ENCODE measurements at places on chromosomes 11 and 22.

DNA sequence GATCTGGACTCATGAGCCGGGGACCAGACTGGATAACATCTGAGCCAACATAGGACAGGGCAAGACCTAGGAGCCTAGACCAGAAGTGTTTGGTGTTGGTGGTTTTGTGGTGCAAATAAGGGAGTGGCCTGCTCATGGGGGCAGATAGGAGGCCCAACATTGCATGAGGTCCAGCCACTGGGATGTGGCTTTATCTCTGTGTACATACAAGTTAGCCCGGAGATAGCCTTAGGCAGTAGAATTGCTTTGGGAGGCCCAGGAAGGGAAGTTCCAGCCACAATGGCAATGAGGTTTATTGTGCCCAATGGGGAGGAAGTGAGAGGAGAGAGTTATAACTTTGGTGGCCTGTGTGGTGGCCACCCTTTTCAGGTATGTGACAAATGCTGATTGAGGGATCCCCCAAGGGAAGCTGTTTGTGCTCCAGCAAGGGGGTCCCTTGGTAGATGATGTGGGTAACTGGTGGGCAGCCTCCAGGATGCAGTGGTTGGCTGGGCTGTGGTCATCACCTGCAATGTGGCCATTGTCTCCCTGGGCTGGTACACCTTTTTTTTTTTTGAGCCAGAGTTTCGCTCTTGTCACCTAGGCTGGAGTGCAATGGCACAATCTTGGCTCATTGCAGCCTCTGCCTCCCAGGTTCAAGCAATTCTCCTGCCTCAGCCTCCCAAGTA is 6.4 kb downstream of the LMO2 start:
- no peak for DNase-seq

DNA sequence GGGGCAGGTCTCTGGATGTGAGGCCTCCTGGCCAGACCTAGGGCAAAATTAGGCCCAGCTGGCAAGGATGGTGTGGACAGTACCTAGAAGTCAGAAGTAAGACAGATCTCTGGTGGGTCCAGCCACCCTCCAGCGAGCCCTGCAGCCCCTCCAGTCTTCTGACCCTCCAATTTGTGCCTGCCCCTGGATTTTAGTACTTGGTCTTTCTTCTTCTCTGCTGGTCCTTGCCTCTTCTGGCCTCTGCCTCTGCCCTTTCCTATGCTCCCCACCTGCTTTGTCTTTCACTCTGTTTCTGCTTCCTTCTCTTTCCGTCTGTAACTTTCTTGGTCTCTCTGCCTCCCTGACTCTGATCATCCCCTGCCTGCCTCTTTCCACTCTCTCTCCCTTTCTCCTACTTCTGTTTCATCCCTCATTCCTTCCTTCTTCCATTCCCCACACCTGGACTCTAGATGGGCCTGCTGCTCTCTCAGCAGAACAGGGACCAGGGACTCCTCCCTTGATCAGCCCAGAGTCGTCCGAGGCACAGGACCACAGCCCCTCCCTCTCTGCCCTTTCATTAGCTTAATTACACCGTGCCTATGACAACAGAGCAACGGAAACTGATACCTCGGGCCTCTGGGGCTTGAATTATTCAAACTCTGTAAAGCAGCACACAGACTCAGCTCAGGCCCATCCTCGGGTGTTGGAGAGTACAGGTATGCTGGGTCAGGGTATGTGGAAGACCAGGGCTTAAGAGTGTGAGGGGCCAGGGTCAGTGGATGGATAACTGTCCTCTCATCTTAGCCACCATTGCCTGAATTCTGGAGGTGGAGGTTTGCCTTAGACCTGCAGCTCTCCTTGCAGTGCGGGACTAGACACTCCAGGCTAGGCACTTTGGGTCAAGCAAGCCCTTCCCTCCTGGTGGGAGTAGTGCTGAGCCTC is at the start of gene CHRNA10:
Gene CHRNA10, minus strand, starts transcription at position 51 of the 921 bp plus-strand sequence. CDS start 72 bp downstream, outside the sequence.
- DNase-seq = no peak

GRCh38 chr11:64240435-64241240 is at the start of gene FKBP2:
FKBP2 (plus strand) TSS chr11:64241095; CDS start chr11:64242388, 1,293 bp downstream.
- peak; percentile 97 for DNase-seq

GRCh38 chr11:126891556-126892217 is 108.9 kb downstream of the KIRREL3 start:
- DNase-seq = no peak

GRCh38 chr11:36627006-36627405 is 29.0 kb upstream of the RAG2 start:
- no peak for DNase-seq

- no peak for DNase-seq
Observed at GRCh38 chr11:27381238-27381666, 18.2 kb upstream of the CCDC34 start.

DNA sequence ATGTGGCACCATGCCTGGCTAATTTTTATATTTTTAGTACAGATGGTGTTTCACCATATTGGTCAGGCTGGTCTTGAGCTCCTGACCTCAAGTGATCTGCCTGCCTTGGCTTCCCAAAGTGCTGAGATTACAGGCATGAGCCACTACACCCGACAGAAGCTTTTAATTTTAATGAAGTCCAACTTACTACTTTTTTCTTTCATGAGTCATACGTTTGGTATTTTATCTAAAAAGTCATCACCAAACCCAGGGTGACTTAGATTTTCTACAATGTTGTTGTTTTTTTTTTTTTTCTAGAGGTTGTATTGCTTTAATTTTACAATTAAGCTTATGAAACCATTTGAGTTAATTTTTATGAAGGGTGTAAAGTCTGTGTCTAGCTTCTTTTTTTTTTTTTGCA is 34.9 kb downstream of the JRKL start:
- no peak for DNase-seq

- no peak for DNase-seq
Observed at GRCh38 chr11:116958246-116958645, 120.8 kb upstream of the APOA1 start.

GRCh38 chr11:134332189-134332631 is 422 bp downstream of the GLB1L2 start:
- peak; percentile 9 for DNase-seq

GRCh38 chr11:12281571-12282478 is 95.5 kb upstream of the PARVA start:
- DNase-seq = peak; percentile 78

GRCh38 chr11:2860636-2861035 is 24.9 kb downstream of the CDKN1C start:
- DNase-seq = peak; percentile 37

DNA sequence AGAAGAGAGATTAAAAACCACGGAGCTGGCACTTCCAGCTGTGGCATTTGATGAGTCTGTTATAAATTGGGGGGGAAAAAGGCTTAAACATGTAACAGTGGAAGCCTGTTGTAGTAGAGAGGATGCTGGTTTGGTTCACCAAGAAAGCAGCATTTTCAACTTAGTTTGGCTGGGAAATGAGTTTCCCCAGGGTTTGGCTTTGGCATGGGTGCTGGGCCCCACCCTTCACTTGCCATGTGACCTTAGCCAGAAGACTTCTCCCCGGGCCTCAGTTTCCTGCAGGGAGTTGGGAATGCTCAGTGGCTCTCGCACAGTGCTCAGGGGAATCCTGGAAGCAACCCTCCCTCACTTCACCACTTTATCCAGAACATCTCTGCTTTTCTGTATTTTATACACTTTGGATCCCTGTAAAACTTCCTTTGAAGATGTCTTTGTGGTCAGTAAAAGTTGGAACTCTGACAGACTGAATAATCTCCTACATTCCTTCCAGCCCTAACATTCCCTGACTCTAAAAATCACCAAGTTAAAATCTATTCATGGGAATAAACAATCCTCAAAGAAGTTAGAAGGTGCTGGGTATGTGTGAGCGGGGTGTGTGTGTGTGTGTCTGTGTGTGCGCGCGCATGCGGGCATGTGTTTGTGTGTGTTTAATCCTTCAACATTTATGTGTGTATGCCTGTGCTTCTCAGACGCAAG is 166.0 kb downstream of the TENM4 start:
- no peak for DNase-seq

- no peak for DNase-seq
Observed at GRCh38 chr11:27282806-27283205, 80.2 kb downstream of the CCDC34 start.

GRCh38 chr11:70871881-70872280 is 380.5 kb downstream of the SHANK2 start:
- no peak for DNase-seq

DNA sequence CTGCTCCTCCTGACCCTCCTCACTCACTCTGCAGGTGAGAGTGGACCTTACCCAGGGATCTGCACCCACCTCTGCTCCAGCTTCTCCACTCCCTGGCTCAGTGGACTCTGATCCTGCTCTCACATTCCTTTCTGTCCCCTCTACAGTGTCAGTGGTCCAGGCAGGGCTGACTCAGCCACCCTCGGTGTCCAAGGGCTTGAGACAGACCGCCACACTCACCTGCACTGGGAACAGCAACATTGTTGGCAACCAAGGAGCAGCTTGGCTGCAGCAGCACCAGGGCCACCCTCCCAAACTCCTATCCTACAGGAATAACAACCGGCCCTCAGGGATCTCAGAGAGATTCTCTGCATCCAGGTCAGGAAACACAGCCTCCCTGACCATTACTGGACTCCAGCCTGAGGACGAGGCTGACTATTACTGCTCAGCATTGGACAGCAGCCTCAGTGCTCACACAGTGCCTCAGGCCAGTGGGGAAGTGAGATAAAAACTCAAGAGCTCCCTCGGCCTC is 29.7 kb upstream of the VPREB1 start:
- no peak for DNase-seq

GRCh38 chr11:35223371-35223796 is 84.4 kb downstream of the CD44 start:
- DNase-seq = no peak

GRCh38 chr11:441418-442274 is at the start of gene ANO9:
ANO9 (minus strand) TSS chr11:442011; CDS start chr11:441926, 85 bp downstream.
- peak; percentile 62 for DNase-seq

DNA sequence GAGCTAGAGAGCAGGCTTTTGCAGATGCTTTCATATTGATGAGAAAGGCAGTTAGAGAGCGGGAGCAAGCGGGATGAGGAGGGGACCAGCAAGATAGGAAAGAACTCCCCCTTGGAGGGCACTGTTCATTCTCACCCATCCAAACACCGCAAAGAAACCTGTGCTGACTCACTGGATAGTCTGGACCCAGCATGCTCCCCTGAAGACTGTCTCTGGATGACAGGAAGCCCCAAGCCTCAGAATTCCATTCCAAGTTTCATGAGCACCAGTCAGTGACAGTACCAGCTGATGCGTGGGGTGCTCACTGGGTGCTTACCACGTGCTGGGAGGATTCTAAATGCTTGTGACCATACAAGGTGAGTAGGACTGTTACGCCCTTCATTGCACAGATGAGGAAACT is 34.2 kb downstream of the MICAL3 start:
- DNase-seq = no peak

- no peak for DNase-seq
Observed at GRCh38 chr22:44848791-44849420, 96.5 kb downstream of the ARHGAP8 start.

GRCh38 chr11:108239076-108239475 is 16.2 kb downstream of the ATM start:
- DNase-seq = no peak

DNA sequence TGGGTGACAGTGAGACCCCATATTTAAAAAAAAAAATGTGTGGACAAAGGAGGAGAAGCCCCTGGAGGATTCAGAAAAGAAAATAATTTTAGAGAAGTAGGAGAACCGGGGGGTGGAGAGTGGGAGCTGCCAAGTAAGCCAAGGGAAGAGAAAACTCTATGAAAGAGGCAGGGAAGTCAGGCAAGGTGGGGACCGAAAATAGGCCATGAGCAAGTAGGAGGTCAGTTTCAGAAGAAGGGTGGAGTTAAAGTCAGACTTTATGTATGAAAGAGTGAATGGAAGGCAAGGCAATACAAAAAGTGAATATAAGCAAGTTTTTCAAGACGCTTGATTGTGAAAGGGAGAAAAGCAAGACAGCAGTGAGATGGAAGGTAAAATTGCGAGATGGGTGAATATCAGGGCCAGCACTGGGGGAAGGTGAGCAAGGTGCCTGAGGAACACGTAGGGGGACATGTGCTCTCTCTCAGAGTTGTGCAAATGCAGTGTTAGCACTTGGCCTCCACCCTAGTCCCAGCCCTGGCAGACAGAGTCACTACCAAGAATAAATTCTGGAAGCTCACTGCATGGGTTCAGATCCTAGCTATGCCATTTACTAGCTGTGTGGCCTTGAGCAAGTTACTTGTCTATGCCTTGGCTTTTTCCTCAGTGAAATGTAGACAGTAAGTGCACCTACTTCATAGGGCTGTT is 6.7 kb downstream of the XRRA1 start:
- no peak for DNase-seq

- no peak for DNase-seq
Observed at GRCh38 chr11:113188371-113188834, 126.0 kb upstream of the TTC12 start.
